Activated T-helper 1 cell treated with Interleukin-2 at 50 U/mL for 16 hours (primary cell): ENCODE measurements at places on chromosomes 1 and 21.

DNA sequence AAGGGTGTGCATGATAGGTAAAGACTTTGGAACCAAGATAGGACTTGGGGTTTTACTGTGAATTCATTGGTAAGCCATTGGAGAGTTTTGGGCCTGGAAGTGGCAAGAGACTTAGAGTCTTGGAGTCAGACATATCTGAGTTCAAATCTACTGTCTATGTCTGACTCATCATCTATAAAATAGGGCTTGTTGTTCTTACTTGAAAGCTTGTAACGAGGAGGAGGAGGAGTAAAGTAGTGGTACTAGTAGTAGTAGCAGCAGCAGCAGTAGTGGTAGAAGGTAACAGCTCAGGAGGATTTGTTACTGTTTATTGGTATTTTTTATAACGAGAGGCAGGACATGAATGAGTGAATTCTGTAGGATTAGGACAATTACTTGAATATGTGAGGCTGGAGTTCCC, 62.7 kb downstream of the CACHD1 start:
- no peak for DNase-seq

- DNase-seq = no peak
Measured at GRCh38 chr21:18655931-18656330, 252.3 kb upstream of the TMPRSS15 start.

- DNase-seq = no peak
Measured at GRCh38 chr1:79679916-79680315, 673.4 kb upstream of the ADGRL4 start.

DNA sequence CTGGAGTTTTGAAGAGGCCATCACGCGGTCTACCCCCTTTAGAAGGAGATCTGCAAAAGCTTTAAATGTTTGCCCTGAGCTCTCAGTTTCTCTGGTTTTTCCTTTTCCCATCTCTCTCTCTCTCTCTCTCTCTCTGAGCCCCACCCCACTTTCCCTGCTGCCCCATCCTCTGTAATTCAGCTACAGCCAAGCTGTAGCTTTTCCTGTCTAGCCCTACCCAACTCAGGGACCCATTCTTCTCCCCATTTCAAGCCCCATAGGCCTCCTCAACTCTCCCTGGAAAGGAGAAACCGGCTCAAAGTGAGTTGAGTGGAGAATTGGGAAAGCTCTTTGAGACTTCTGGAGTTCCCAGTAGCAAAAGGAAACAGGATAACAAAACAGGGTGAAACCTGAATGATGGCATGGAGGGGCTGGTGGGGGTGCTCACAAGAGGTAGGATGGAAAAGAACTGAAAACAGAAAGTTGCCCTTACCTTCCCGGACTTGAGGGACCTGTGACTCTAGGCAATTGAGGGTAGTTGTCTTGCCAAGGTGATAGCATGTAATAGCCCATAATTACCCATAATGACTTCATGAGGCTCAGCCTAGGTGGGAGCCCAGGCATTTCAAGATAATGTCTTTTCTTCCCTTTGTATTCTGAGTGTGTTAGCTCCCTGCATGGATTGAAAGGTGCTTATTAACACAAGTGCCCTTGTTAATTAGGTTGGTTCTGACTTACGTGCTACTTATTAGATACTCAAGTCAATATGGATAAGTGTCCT, 84.9 kb downstream of the SLC16A1 start:
- DNase-seq = no peak

DNA sequence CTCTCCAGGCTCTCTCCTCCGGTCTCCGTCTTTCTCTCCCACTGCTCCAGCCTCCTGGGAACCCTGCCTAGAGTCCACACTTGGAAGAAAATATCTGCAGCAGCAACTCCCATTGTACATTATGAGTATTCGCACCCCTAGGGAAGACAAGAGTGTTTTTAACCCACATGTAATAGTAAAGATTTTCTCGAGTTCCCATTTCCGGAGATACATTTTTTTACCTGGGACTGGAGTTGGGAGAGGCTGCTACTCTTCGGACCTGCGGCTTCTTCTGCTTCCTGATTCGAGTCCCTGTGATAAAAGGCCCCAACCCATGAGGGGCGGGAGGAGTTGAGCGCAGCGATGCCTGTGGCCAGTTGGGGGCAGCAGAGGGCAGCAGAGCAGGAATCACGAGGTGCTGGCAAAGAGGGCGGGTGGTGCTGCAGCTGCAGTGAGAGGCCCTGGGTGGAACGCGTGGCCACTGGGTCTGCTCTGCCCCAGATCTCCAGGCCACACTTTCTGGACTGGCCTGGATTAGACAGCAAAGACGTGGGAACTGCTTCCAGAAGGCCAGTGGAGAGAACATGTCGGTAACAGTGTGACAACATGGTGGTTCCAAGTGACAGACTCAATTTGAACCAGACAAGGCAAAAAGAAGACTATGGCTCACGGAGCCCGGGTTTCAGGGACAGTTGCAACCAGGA, 221.0 kb upstream of the CSF3R start:
- peak; percentile 9 for DNase-seq

DNA sequence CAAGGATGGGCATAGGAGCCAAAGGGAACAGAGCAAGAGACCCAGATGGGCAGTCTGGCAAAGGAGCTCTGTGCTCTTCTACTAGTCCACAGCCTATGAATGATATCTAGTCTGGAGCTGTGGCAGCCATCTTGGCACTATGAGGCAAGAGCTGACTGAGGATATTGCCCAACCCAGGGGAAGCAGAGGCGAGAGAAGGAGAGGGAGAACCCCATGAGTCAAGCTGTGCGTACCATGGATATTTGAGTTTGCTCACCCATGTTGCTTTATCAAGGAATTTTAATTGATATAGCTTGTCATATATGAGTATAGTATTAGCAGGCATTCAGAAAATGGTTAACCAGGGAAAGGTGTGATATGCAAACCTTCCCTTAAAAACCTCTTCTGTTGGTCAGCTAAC, 420.9 kb downstream of the PRDM2 start:
- DNase-seq = no peak

DNA sequence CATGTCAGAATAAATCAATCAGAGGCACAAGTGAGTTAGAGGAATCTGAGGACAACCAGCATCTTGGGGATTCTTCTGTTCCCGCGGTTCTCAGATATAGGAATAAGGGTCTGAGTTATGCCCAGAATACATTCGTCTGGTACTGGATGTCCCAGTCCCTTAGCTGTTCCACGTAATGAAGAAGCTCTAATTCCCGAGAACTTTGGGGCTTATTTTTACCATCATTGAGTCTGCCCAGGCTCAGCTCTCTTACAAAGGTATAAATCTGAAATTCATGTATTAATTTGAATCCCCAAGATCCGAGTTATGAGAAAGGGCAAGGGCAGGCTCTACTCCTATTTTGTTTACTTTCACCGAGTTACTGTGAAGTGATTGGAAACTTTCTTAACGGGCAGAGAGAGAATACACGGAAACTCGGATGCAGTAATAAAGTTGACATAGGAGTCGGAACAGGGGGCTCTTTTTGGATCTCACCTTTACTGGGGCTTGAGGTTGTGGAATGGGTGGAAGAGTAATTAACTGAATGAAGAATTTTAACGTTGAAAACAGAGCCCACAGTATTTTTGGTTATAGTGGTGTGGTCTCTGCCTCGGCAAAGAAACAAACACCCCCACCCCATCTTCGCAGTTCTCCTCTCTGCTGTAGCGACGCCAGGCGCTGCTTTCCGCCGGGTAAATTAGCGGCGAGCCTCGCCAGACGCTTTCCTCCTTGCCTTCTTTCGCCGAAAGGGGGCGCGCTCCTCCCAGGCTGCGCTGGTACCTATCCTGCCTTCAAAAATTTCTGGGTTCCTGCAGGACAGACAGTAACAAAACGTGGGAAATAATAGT, 7.1 kb downstream of the PRRX1 start:
- no peak for DNase-seq

DNA sequence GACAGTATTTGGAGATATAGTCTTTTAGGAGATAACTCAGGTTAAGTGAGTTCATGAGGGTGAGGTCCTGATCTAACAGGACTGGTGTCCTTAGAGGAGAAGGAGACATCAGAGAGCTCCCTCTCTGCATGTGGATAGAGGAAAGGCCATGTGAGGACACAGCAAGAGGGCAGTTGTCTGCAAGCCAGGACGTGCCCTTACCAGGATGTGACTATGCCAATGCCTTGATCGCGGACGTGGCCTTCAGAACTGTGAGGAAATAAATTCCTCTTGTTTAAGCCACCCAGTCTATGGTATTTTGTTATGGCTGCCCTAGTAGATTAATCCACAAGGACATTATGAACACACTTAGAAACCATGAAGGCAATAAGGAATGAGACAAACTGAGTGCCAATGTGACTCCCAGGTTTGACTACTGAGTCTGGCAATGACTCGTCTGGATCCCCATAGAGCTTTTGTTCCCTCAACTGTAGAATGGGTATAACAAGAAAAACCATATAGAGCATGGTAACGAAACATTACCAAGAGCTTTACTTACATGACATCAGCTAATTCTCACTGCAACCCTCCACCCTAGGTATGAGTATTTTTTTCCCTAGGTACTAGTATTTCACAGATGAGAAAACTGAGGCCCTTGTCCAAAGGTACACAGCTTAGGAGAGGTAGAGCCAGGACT, 6.5 kb downstream of the URB1 start:
- DNase-seq = no peak

- DNase-seq = no peak
Measured at GRCh38 chr1:205978676-205979075, 24.5 kb downstream of the RAB7B start.

GRCh38 chr1:15444468-15445389, 6.5 kb downstream of the CTRC start:
- no peak for DNase-seq

- no peak for DNase-seq
Measured at GRCh38 chr1:175506081-175506480, 237.3 kb downstream of the TNR start.

DNA sequence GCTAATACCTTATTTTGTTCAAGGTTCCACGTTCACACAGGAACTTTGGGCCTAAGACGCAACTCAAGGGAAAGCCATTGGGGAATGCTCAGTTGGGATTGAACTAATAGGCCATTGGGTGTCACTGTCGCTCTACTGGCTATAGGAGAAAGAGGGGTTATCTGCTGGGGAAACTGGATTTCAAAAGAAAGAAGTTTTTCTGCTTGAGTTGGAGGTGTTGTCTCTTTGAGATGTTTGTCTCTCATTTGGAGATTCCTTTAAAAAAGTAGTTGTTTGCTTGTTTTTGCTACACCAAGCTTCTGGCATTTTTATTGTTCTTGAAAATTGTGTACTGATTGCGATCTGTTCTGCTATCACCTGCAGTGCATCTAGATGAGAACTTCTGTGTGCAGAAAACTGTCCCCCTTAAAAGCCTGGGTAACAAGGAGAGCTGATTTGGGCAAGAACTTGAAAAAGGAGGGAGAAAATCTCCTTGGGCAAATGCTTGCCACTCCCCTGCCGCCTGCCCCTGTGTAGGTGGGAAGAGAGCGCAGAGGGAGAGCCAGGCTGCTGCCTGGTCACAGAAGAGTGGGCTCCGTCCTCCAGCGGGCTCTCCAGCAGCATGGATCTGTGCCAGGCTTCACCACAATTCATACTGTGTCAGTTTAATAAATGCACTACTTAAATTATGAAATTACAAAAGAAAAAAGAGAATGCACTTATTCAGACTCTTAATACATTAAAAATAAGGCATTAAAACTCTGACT, 39.9 kb downstream of the PEX14 start:
- no peak for DNase-seq

GRCh38 chr1:105419030-105419429, 1637.4 kb upstream of the PRMT6 start:
- no peak for DNase-seq

GRCh38 chr1:50724626-50725286, 235.3 kb downstream of the FAF1 start:
- no peak for DNase-seq
